ENCODE measurements at places on chromosomes 13 and 19.

- DNase-seq: no peak
These were observed 790.9 kb downstream of the UQCRFS1 start for GRCh38 chr19:28422046-28422445.

GRCh38 chr19:3275583-3276340 is 51.3 kb downstream of the CELF5 start:
- DNase-seq: peak; percentile 63

- DNase-seq: no peak
These were observed 5.8 kb upstream of the ERCC2 start for GRCh38 chr19:45376045-45376724.

DNA sequence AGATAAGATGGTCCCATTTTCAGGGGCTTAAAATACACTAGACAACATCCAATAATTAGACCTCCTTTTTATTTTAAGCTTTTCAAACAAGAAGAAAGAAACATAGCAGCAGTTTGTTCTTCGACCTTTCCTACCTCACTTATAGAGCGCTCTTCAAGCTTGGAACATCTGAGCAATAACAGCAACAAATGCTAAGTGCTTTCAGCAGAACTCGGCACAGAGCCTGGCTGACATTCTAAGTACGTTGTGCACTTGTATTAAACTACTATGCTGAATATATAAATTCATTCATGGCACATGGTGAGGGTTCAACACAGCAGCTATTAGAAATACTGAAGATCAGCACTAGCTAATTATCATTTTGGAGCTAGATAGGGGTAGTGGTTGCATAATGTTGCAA is 256.1 kb upstream of the MAB21L1 start:
- DNase-seq: no peak

GRCh38 chr13:107838588-107839161 is 376.7 kb downstream of the LIG4 start:
- no peak for DNase-seq

DNA sequence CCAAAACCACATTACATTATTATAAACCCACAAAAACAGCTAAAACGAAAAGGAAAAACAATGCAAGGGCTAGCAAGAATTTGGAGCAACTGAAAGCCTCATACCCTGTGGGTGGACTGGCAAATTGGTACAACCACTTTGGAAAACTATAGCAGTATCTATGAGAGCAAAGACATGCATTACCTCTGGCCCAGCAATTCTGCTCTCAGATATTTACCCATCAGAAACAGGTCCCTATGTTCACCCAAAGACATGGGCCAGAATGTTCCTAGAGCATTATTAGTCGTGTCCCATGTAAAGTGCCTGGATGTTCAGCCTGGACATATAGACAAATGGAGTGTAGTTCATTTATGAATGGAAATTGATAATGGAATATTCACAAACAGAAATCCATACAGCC is 27.9 kb downstream of the POP4 start:
- DNase-seq: no peak

- DNase-seq: no peak
These were observed 139.1 kb upstream of the SERP2 start for GRCh38 chr13:44234566-44234965.

DNA sequence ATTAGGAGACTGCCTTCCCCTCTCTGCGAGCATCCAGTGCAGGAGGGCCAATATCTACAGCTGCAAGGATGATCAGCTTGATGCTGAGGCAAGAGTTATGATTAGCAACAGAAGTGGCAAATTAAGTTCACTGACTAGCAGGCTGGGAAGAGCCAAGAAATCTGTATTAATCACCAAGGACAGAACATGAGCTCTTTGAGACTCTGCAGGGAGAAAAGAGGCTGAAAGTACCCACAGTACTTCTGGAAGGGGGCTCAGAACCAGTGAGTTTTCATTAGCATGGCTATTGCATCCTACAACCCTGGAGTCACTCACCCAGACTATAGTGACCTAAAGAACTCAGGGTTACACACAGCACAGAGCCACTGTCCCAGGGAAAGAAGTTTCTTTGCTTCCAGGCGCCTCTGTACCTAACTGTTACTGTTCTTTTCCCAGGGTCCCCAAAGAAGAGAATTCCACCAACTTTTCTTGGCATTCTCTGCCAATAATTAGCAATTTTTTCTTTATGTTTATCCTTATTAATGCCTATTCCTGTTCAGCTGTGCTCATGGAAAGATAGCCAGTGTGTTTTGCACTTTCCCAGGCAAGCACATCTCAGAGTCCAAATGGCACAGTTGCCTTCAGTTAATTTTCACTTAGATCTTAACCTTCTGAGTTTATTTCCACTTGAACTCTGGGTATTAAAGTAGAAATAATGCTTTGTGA is 25.8 kb upstream of the MEDAG start:
- DNase-seq: no peak

DNA sequence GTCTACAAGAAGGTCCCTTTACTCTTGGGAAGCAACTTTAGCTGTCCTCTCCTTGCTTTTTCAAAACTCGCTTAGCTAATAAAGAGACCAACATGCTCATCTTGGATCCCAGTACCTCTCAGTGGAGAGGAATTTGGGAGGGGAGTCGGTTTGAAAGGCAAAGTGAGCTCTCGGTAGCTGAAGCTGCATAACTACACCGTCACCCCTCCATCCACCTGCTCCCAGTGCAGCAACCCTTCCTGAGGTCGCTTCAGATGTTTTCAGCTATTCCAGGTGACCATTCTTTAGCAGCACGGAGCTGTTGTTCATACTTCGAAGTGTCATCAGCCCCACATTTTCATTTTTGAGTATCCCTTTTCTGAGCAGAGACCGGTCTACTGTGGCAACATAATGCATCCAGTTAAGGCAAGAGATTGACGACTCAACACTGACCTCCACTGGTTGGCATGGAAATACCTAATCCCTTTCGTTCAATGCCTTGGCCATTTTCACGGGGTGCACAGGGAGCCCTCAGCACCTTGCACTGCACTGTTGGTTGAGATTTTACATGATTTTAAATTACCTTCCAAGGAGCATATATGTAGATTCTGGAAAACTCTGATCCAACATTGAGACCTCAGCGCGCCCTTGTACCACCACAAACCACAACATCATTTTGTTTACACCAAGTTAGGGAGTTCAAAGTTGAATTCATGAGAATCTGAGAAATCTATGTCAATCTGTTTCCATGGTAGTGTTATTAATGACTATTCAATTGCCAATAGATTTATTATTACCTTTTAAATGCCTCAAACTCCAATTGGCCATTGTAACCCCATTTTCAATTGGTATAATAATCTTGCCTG is 42.2 kb downstream of the DLEU7 start:
- DNase-seq: peak; percentile 31

Data from NCI-H1092 (cell line).